Liver (tissue), 10 donors: ENCODE measurements at places on chromosomes 7 and 10.
A peak's percentile ranks its signal among the peaks of the same experiment; 100 is the strongest.

DNA sequence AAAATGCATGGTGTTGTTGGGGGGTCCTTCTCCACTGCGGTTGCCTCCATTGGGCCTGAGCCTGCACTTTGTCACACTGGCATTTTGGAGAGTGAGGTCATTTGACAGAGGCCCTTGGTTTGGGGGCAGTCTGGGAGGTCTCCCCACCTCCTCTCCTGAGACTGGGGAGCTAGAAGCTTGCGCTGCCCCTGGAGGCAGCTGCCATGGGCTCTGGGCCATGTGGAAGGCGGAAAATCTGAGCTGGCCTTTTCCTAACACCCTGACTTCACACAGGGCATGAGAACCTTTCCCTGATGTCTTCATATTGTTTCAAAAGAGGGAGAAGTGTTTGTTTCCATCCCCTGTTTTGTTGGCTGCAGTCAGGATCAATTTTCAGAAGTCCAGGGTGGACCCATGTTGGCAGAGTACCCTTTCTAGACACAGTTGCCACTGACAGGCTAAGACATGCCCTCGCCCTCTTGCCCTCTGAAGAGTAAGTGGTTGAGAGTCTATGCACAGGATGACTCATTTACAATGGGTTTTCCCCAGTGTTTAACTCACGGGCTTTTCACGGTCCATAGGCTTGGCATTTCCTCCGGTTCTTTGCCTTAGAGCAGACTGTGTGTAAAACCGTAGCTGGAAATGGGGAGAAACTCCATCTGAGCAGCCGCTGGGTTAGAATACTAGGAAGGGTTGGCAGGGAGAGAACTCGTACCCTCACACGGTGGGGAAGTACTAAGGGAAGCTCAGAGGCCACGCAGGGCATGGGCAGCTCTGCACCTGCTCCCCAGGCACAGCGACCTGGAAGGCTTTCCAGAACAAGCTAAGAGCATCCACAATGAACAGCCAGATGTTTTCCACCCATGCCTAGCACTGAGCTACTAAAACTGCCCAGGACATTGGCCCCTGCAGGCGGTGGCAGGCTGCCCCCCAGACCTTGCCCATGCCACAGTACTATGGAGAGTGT is 655.0 kb downstream of the SDK1 start:
- no peaks in the 10 kb centered on the region for H3K4me1 ChIP-seq
- no peak for DNase-seq
- H3K27ac ChIP-seq, result no peak overlapping the region

DNA sequence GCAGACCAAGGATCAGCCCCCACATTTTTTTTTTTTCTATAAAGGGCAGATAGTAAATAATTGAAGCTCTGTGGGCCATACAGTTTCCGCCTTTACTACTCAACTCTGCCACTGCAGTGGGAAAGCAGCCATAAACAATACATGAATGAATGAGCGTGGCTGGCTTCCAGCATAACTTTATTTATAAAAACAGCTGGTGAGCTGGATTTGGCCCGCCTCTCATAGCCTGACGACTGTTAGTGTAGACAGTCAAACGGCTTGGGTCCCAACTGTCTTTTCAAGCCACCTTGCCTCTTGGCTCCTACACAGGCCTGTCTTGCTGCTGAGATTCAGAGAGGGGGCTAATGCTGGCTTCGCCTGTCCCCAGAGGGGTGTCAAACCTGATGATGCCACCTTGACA is 169.8 kb upstream of the GPR26 start:
- no peaks in the 10 kb centered on the region for H3K4me1 ChIP-seq
- DNase-seq, result no peak
- H3K27ac ChIP-seq, result no peak overlapping the region
- no peak overlapping the region for H3K4me3 ChIP-seq
- peaks cover 3% of the 10 kb centered on the region for H3K27me3 ChIP-seq

DNA sequence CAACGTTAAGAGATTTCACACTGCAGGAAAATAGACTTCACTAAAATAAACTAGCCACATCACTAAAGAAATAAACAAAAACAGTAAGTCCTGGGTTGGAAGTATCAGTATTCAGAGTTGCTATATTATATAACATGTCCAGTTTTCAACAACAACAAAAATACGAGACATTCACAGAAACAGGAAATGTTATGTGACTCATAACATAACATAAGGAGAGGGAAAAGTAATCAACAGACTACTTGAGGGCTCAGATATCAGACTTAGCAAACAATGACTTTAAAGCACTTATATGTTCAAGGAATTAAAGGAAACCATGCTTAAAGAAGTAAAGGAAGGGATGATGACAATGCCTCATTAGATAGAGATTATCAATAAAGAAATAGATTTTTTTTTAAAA is 73.5 kb upstream of the MKLN1 start:
- H3K4me1 ChIP-seq, result no peaks in the 10 kb centered on the region
- no peak for DNase-seq
- no peaks in the 10 kb centered on the region for H3K36me3 ChIP-seq
- H3K27me3 ChIP-seq, result no peaks in the 10 kb centered on the region

DNA sequence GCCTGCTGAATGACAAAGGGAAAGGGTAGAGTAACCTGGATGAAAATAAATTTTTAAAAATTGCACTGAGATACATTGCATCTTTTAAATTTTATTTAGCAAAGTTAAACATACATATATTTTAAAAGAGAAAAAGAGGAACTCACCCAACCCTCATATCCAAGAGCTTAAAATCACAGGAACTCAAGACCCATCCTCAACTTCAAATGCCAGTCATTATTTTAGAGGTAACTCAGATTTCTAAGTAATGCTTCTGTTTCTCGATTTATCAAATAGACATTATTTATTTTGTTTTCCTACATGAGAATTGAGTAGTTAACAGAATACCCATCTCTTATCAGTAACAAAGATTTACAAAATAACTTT is 32.4 kb upstream of the KMT2E start:
- H3K27ac ChIP-seq, result no peak overlapping the region
- no peaks in the 10 kb centered on the region for H3K36me3 ChIP-seq
- DNase-seq, result no peak
- no peak overlapping the region for H3K4me3 ChIP-seq
- peaks cover 23% of the 10 kb centered on the region for H3K4me1 ChIP-seq

DNA sequence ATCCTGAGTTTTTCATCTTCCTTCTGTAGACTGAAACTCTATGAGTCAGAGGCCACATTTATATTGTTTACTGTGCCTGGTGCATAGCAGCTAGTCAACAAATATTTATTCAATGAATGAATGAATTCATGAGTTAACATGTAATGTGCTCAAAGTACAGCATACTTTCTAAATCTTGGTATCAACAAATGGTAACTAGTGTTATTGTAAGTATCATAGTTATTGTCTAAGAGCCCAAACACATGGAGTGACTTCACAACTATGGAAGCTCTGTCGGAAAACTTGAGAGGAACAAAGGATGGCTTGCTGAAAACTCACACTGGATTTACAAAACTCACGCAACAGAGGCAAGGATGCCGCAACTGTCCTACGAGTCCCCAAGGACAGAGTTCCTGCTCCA is 35.9 kb downstream of the DENND2A start:
- no peaks in the 10 kb centered on the region for H3K36me3 ChIP-seq
- H3K27me3 ChIP-seq, result no peaks in the 10 kb centered on the region
- no peak overlapping the region for H3K4me3 ChIP-seq
- no peaks in the 10 kb centered on the region for H3K4me1 ChIP-seq

GRCh38 chr10:75140246-75140645 is 28.8 kb downstream of the SAMD8 start:
- H3K27ac ChIP-seq, result no peak overlapping the region
- no peak for DNase-seq
- no peak overlapping the region for H3K4me3 ChIP-seq
- no peaks in the 10 kb centered on the region for H3K36me3 ChIP-seq

GRCh38 chr7:77309714-77310220 is 106.4 kb downstream of the GSAP start:
- DNase-seq, result no peak
- H3K36me3 ChIP-seq, result peaks cover 55% of the 10 kb centered on the region
- H3K27ac ChIP-seq, result no peak overlapping the region
- H3K4me3 ChIP-seq, result no peak overlapping the region
- H3K27me3 ChIP-seq, result no peaks in the 10 kb centered on the region
- no peaks in the 10 kb centered on the region for H3K4me1 ChIP-seq

- no peaks in the 10 kb centered on the region for H3K4me1 ChIP-seq
- H3K4me3 ChIP-seq, result no peak overlapping the region
- H3K36me3 ChIP-seq, result no peaks in the 10 kb centered on the region
- no peaks in the 10 kb centered on the region for H3K27me3 ChIP-seq
- no peak for DNase-seq
Observed at GRCh38 chr10:31490858-31491504, 172.0 kb downstream of the ZEB1 start.

DNA sequence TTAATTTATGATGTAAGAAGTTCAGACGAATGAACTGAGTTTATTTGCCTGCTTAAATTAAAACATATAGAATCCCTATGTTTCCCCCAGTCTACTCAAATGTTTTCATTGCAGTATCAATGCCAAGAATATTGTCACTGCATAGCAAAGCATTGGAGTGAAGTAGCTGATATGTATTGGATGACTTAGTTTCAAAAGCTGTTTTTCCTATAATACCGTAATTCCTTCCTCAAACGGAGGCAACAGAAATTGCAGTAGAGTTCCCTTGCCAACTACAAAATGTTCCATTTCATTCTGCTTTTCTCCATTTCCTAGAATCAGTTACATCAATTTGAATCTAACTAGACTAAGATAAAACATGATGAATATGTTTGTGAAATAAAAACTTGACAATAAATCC is 174.1 kb downstream of the CNTNAP2 start:
- no peaks in the 10 kb centered on the region for H3K4me1 ChIP-seq
- H3K36me3 ChIP-seq, result no peaks in the 10 kb centered on the region
- H3K4me3 ChIP-seq, result no peak overlapping the region
- no peak overlapping the region for H3K27ac ChIP-seq
- DNase-seq, result no peak
- no peaks in the 10 kb centered on the region for H3K27me3 ChIP-seq

DNA sequence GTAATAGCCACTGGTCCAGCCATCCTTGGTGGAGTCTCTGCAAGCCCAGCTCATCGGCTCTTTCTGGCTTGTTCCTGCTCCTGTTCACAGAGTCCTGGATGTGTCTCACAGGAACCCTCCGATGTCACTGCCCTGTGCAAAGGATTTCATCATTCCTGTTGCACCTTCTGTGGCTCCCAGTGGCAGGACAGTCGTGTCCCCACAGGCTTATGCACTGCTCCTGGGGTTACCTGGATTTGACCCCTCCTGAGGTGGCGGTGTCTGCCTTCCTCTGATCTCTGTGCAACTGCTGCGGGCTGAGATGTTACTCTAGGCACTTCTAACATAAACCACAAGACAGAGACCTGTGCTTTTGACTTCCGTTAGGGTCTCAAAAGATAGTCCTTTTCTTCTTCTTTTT is 30.6 kb downstream of the APBB1IP start:
- peaks cover 5% of the 10 kb centered on the region for H3K36me3 ChIP-seq
- no peaks in the 10 kb centered on the region for H3K27me3 ChIP-seq
- H3K4me1 ChIP-seq, result no peaks in the 10 kb centered on the region

GRCh38 chr10:124219655-124220054 is 126.3 kb upstream of the CHST15 start:
- H3K27ac ChIP-seq, result no peak overlapping the region
- DNase-seq, result no peak

GRCh38 chr7:20466543-20467021 is 135.9 kb downstream of the ITGB8 start:
- H3K36me3 ChIP-seq, result no peaks in the 10 kb centered on the region
- DNase-seq, result no peak
- no peak overlapping the region for H3K27ac ChIP-seq
- H3K4me1 ChIP-seq, result no peaks in the 10 kb centered on the region

DNA sequence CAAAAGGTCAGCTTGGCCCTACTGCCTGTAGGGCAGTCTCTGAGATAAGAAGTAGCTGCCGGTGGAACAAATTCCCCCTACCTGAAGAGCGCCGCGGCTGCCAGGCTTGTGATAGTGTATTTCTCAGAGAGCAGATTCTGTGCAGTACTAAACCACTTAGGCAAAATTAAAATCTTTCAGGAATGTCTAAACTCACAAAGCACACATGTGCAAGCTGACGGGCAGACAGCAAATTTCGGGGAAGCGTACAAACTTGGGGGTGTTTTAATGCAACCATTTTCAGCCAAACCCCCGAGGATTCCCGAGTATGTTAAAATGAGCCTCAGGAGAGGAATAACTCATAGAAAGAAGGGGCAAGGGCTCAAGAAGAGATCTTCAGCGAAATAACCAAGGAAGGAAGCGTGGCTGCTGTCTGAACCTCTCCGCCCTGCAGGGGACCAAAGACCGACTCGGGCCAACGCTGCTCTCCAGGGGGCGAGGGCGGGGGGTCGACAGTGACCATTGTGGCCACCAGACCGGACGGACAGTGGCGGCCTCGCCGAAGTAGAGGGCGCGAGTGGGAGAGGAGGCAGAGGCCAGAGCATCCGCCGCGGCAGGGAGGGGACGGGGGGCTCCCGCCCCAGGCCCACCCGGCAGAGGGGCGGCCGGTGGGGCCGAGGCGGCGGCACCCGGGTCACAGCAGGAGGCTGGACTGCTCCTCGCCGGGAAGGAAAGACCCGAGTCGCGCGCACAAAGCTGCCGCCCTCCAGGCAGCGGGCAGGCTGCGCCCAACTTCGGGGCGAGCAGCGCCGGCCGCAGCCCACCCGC is 819 bp downstream of the HYCC1 start:
- DNase-seq, result peak; percentile 54
- no peaks in the 10 kb centered on the region for H3K27me3 ChIP-seq
- H3K27ac ChIP-seq, result peak overlapping the region; percentile 29
- H3K4me1 ChIP-seq, result peaks cover 18% of the 10 kb centered on the region
- peak overlapping the region; percentile 98 for H3K4me3 ChIP-seq

GRCh38 chr7:137870078-137870477 is 23.3 kb upstream of the DGKI start:
- H3K27ac ChIP-seq, result no peak overlapping the region
- no peak overlapping the region for H3K4me3 ChIP-seq
- no peaks in the 10 kb centered on the region for H3K4me1 ChIP-seq
- peaks cover 8% of the 10 kb centered on the region for H3K36me3 ChIP-seq
- no peak for DNase-seq
- H3K27me3 ChIP-seq, result no peaks in the 10 kb centered on the region

DNA sequence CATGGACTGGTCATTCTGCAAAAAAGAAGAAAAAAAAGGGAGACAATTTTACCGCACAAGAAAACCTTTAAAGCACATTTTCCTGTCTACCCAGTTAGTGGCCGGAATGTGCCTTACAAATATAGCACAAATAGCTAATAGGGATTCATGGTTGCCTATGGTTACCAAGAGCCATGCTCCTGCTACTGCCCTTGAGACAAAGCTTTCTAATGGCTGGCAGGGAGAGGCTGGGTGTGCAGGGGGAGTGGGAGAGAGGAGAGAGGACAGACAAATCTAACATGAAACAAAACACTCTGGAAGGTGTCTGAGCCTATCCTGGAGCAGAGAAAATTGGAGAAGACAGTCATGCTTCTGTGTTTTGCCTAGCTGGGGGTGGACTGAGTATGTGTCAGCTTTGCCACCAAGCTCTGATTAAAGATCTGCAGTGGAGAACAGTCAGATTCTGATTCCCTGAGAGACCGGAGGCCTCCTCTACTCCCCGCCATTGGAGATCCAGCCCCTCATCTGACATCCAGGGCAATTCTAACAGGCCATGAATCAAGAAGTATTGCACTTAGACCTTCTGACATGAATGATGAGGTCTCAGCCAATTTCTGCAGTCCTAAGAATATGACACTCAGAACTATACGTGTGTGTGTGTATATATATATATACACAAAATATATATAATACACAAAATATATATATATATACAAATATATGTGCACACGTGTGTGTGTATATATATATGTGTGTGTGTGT is 80.2 kb downstream of the PRTFDC1 start:
- H3K36me3 ChIP-seq, result no peaks in the 10 kb centered on the region
- DNase-seq, result no peak
- H3K27me3 ChIP-seq, result no peaks in the 10 kb centered on the region
- H3K4me3 ChIP-seq, result no peak overlapping the region
- H3K4me1 ChIP-seq, result no peaks in the 10 kb centered on the region
